ENCODE measurements at places on chromosomes 4 and X.

GRCh38 chrX:39874202-39874816 is 223.4 kb downstream of the BCOR start:
- H3K4me1 ChIP-seq = peaks cover 19% of the 10 kb centered on the region
- DNase-seq = no peak
- H3K36me3 ChIP-seq = no peaks in the 10 kb centered on the region
- H3K27ac ChIP-seq = no peak overlapping the region

DNA sequence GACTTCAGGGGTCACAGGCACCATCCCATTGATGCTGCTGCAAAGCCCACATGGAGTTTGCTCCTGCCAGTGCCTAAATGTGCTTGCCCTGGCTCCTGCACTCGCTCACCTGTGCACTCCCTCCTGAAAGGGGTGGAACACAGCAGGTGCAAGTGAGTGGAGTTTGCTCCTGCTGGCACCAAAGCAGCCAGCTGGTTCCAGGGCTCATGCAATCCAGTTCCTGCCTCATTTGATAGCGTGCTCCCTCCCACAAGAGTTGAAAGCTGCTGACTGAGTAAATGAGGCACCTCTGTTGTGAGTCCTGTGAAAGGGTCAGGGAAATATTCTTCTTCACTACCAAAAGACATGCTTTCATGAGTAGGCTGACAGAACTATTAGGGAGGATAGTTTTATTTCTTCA is 30.5 kb downstream of the CXCL8 start:
- H3K4me1 ChIP-seq = no peaks in the 10 kb centered on the region
- H3K27me3 ChIP-seq = no peaks in the 10 kb centered on the region
- DNase-seq = no peak
- H3K36me3 ChIP-seq = no peaks in the 10 kb centered on the region

DNA sequence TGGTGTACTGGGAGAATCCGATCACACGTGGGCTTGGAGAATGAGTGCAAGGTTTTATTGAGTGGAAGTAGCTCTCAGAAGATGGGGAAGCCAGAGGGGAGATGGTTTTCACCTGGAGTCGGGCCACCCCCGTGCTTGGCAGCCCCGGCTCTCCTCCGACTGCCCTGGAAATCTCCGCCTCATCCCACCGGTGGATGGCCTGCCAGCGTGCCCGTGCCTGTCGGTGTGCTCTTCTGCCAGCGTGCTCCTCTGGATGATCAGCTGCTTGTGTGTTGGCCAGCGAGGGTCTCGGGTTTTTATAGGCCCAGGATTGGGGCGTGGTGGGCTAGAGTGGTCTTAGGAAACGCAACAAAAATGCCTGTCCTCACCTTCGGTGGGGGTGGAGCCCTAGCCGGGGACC is 368.0 kb downstream of the FAT4 start:
- H3K36me3 ChIP-seq = no peaks in the 10 kb centered on the region
- H3K4me3 ChIP-seq = no peak overlapping the region
- H3K27ac ChIP-seq = no peak overlapping the region
- peaks cover 3% of the 10 kb centered on the region for H3K27me3 ChIP-seq
- no peaks in the 10 kb centered on the region for H3K4me1 ChIP-seq

GRCh38 chrX:6053141-6053540 is 175.5 kb downstream of the NLGN4X start:
- no peak overlapping the region for H3K27ac ChIP-seq
- H3K36me3 ChIP-seq = no peaks in the 10 kb centered on the region
- H3K27me3 ChIP-seq = no peaks in the 10 kb centered on the region

GRCh38 chrX:115988825-115989224 is 181.7 kb upstream of the AGTR2 start:
- DNase-seq = no peak
- H3K27ac ChIP-seq = no peak overlapping the region
- peaks cover 10% of the 10 kb centered on the region for H3K27me3 ChIP-seq
- H3K4me1 ChIP-seq = no peaks in the 10 kb centered on the region
- no peak overlapping the region for H3K4me3 ChIP-seq

DNA sequence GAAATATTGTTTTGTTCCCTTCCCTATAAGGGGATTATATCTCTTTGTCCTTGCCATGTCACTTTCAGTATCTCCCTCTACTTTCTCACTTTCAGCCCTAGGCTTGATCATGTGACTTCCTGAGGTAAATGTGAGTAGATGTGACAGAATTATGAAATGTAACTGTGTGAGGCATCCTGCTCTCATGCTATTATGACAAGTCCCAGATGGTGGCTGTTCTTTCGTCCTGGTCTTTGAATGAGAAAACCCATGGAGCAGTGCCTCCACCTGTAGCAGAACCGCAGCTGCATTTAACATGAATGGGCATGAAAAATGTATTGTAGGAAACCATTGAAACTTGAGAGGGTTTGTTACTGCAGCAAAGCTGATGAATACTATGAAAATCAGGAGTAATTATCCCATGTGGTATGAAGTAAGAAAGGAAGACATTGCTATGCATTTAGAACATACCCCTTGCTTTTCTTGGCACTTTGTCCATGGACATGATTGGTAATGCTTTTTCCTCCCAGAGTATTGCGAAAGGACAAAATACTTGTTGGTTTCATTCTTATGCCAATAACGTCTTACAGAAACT is 202.2 kb upstream of the GPRIN3 start:
- H3K4me1 ChIP-seq = peaks cover 26% of the 10 kb centered on the region
- H3K27me3 ChIP-seq = peaks cover 7% of the 10 kb centered on the region
- DNase-seq = peak; percentile 58
- H3K4me3 ChIP-seq = peak overlapping the region; percentile 74

GRCh38 chr4:109589119-109589518 is 29.1 kb downstream of the MCUB start:
- no peak overlapping the region for H3K4me3 ChIP-seq
- no peak overlapping the region for H3K27ac ChIP-seq
- no peak for DNase-seq
- H3K4me1 ChIP-seq = peaks cover 57% of the 10 kb centered on the region
- H3K27me3 ChIP-seq = peaks cover 1% of the 10 kb centered on the region

GRCh38 chr4:72312032-72312650 is 256.9 kb downstream of the ADAMTS3 start:
- no peaks in the 10 kb centered on the region for H3K4me1 ChIP-seq
- no peaks in the 10 kb centered on the region for H3K36me3 ChIP-seq
- DNase-seq = no peak
- H3K4me3 ChIP-seq = no peak overlapping the region
- no peaks in the 10 kb centered on the region for H3K27me3 ChIP-seq
- H3K27ac ChIP-seq = no peak overlapping the region

GRCh38 chrX:78327370-78328086 is at the start of gene CYSLTR1:
Gene CYSLTR1, minus strand, starts transcription at chrX:78327611. Its CDS starts 53,865 bp downstream, at chrX:78273746.
- H3K4me1 ChIP-seq = peaks cover 70% of the 10 kb centered on the region
- DNase-seq = no peak
- peak within 1 kb of the TSS; percentile 81 for H3K27ac ChIP-seq
- H3K4me3 ChIP-seq = peak within 1 kb of the TSS; percentile 82

DNA sequence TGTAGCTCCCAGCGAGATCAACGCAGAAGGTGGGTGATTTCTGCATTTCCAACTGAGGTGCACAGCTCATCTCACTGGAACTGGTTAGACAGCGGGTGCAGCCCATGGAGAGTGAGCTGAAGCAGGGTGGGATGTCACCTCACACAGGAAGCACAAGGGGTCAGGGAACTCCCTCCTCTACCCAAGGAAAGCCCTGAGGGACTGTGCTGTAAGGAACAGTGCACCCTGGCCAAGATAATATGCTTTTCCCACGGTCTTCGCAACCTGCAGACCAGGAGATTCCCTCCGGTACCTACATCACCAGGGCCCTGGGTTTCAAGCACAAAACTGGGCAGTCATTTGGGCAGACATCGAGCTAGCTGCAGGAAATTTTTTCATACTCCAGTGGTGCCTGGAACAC is 216.4 kb upstream of the TET2 start:
- peaks cover 2% of the 10 kb centered on the region for H3K27me3 ChIP-seq
- H3K36me3 ChIP-seq = peaks cover 8% of the 10 kb centered on the region
- no peak for DNase-seq
- H3K4me3 ChIP-seq = peak overlapping the region; percentile 62
- H3K4me1 ChIP-seq = peaks cover 70% of the 10 kb centered on the region

DNA sequence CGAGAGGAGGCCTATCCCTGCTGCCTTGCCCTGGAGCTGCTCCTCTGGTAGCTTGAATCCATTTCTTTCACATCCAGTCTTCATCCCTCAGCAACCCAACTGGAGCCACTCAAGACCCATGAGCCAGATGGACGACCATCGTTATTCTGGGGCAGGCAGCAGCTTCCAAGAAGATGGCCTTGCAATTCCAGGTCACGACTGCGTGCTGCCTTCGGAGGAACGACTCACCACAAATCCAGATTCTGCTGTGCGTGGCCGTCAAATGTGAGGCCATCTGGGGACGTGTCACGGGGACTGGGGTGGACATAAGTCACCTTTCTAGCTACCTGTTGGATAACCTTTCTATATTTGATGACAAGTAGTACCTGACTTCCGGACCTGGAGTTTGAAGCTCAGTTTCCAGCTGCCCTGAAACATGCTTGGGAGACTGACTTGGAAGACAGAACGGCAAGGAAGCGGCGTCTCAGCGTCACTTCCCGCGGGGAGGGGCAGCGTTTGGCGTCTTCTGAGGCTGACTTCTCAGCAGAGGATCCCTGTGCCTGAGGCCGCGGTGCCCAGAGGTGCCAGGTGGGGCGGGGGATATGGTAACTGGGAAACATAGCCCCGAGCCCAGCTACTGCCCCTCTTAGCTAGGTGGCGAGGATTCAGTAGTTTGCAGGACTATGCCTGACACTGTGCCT is 11.7 kb upstream of the TMEM271 start:
- no peak overlapping the region for H3K4me3 ChIP-seq
- H3K27me3 ChIP-seq = peaks cover 13% of the 10 kb centered on the region
- H3K36me3 ChIP-seq = peaks cover 4% of the 10 kb centered on the region
- no peak overlapping the region for H3K27ac ChIP-seq

DNA sequence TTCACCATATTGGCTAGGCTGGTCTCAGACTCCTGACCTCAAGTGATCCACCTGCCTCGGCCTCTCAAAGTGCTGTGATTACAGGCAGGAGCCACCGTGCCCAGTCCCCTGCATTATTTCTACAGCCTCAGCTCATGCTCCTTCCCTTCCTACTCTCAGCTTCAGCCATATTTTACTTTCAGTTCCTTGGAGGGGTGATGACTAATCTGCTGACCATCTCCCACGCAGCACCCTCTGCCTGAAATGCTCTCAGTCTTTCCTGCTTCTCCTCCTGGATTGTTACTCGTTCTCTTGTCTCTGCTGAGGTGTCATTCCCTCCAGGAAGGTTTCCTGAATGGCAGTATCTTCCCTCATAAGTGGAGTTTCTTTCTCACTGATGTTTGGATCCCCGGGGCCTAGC is 63.3 kb downstream of the MOSPD2 start:
- H3K27me3 ChIP-seq = peaks cover 4% of the 10 kb centered on the region
- no peaks in the 10 kb centered on the region for H3K4me1 ChIP-seq
- no peak overlapping the region for H3K4me3 ChIP-seq
- H3K27ac ChIP-seq = no peak overlapping the region
- no peaks in the 10 kb centered on the region for H3K36me3 ChIP-seq
- no peak for DNase-seq

DNA sequence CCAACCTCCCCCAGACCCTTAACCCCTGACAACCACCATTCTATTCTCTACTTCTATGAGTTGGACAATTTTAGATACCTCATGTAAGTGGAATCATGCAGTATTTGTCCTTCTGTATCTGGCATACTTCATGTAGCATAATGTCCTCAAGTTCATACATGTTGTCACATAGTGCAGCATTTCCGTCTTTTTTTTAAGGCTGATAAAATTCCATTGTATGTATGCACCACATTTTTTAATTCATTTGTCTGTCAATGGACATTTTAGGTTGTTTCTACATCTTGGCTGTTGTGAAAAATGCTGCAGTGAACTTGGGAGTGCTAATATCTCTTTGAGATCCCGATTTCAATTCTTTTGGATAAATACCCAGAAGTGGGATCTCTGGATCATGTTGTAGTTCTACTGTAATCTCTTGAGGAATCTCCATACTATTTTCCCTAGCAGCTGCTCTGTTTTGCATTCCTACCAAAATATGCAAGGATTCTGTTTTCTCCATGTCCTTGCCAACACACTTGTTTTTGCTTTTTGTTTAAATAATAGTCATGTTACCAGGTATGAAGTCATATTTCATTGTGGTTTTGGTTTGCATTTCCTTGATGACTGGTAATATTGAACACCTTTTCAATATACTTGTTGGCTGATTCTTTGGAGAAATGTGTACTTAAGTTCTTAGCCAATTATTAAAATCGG is 48.8 kb upstream of the ADAD1 start:
- no peaks in the 10 kb centered on the region for H3K4me1 ChIP-seq
- H3K4me3 ChIP-seq = no peak overlapping the region
- no peaks in the 10 kb centered on the region for H3K27me3 ChIP-seq
- no peak for DNase-seq

GRCh38 chrX:134634691-134635090 is 23.6 kb downstream of the PLAC1 start:
- H3K4me3 ChIP-seq = no peak overlapping the region
- H3K4me1 ChIP-seq = no peaks in the 10 kb centered on the region
- DNase-seq = no peak
- H3K36me3 ChIP-seq = no peaks in the 10 kb centered on the region

DNA sequence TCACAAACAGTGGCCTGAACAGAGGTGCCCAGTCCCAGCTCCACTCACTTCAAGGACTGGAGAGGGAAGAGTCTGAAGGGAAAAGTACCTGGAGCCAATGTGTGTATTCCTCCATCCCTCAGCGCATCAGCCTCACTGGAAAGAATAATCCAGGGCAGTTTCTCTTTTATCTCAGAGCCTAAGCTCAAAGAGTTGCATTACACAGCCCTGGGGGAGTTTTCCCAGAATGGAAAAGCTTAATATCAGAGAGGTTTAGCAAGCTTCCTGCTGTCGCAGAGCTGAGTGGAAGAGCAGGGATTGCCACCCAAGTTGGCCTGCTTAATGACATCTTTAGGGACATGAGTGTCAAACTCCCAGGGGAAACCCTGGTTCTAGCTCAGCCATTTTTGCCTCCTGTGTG is 80.4 kb upstream of the MSX1 start:
- peaks cover 5% of the 10 kb centered on the region for H3K27me3 ChIP-seq
- no peaks in the 10 kb centered on the region for H3K36me3 ChIP-seq
- H3K27ac ChIP-seq = no peak overlapping the region
- H3K4me3 ChIP-seq = no peak overlapping the region

DNA sequence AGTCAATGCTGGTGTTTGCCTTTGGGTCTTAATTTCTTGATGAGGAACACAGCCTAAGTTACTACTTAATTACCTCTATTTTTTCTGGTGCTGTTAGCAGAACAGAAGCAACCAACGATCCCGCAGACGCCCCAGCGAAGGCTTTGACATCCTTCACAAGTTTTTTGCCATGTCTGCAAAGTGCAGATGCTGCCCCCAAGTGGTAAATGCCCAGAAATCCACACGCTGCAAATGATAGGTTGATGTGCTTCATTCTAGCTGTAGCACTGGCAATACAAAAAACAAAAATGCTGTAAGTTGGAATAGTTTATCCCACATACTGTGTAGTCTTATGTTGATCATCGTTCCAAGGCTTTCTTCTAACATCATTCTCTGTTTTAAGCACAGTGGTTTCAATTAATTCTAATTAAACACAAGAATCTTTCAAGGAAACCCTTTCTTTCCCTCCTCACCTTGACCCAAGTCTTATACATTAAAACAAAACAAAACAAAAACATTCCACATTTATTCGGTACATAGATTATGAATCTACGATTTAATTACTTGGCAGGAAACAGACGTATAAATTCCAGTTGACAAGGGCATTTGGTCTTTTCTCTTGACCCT is 1.2 kb downstream of the PNPLA4 start:
- H3K27ac ChIP-seq = peak overlapping the region; percentile 99
- peaks cover 4% of the 10 kb centered on the region for H3K27me3 ChIP-seq
- DNase-seq = peak; percentile 59

All from immature natural killer cell (primary cell).